ENCODE measurements at places on chromosomes 11 and 22. TPM values are rescaled to one million over a fixed set of nuclear protein-coding genes. Genes with fewer than 3 reads are reported as not detected.

- no peak overlapping the region for H3K27ac ChIP-seq
- peak; percentile 60 for DNase-seq
- H3K27me3 ChIP-seq: no peaks in the 10 kb centered on the region
- H3K36me3 ChIP-seq: no peaks in the 10 kb centered on the region
- H3K4me3 ChIP-seq: no peak overlapping the region
Measured at GRCh38 chr11:27807596-27807995, 107.3 kb upstream of the BDNF start.

- no peaks in the 10 kb centered on the region for H3K36me3 ChIP-seq
- peaks cover 11% of the 10 kb centered on the region for H3K27me3 ChIP-seq
- no peak overlapping the region for H3K27ac ChIP-seq
Measured at GRCh38 chr11:72625691-72626413, 48.4 kb downstream of the PDE2A start.

DNA sequence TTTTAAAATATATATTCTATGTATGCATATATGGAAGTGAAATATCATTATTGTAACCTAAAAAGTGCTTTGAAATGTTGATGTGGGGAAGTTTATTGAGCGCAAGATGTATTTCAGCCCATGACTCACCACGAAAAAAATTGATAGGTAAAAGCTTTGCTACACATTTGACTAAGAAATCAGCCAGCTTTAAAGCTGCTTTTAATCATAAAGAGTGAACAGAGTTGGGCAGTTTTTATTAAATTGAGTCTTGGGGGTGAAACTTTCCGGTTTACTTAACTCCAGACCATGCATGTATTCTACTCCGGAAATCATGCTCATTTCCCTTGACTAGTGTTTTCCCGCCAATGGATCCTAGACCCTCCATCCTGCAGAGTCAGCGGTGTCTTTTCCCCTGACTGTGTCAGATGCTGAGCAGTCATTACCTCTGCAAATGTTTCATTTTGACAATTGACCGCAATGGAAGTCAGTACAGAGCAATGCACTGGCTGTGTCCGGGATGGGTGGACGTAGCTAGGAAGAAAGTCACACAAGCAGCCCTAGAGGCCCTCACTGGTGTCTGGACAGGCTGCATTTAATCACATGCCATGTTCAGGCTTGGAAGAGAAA is 47.2 kb upstream of the MPEG1 start:
- no peak overlapping the region for H3K27ac ChIP-seq
- H3K27me3 ChIP-seq: no peaks in the 10 kb centered on the region
- no peaks in the 10 kb centered on the region for H3K4me1 ChIP-seq
- no peak for DNase-seq
- no peaks in the 10 kb centered on the region for H3K36me3 ChIP-seq

DNA sequence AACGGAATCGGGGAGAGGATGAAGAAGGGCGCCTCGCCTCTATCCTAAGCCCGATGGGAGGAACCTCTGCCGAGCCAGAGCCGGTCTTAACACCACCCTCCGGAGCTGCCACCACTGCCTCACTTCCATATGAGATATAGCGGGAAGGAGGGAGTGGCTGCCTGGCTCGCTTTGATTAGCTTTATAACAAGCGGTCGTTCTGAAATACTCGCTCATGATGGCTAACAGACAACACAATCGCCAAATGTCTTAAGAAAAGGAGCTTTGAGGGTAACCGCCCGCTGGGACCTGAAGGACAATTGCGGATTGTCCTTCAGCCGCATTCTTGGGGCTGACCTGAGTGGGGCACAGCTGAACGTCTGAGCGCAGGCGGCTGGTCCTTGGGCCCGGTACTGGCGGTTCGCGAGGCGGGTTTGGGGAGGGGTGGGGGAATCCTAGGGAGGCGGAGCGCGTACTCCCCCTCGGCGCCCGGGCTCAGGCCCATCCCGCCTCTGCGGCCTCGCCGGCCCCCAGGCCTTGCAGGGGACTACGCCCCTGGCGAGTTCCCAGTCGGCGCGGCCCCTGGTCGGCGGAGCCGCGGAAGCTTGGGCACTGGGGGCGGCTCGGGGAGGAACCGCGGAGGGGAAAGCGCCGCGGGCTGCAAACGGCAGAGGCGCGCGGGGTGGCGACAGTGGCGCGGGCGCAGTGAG is at the start of gene PLAAT5:
PLAAT5 (minus strand) TSS at position 617 of the 689 bp plus-strand sequence; CDS start at position 484, 133 bp downstream.
- peaks cover 44% of the 10 kb centered on the region for H3K27me3 ChIP-seq
- H3K4me3 ChIP-seq: peak within 1 kb of the TSS; percentile 59

DNA sequence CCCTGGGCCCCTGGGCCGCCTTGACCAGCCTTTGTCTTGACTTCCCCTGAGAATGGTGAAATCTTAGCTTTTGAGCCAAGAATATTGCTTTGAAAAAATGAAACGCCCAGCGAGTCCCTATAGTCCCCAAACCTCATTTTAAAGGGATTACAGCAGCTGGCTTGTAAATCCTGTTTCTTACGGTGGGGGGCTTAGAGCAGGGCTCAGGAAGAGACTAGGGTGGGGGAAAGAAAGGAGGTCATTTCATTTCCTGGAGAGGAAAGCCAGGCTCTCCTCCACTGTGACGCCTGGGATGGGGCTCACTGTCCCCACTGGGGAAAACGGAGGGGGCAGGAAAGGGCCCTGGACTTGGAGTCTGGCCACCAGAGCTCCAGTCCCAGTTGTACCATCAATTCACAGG is 72.2 kb upstream of the ALX4 start:
- no peak overlapping the region for H3K27ac ChIP-seq
- no peaks in the 10 kb centered on the region for H3K4me1 ChIP-seq
- no peak overlapping the region for H3K4me3 ChIP-seq
- DNase-seq: no peak

Gene CYTH4
- polyA plus RNA-seq: not detected

All from GM23248 (cell line).